ENCODE measurements at places on chromosomes 6 and 20. TPM values are rescaled to one million over a fixed set of nuclear protein-coding genes. Genes with fewer than 3 reads are reported as not detected.
A peak's percentile ranks its signal among the peaks of the same experiment; 100 is the strongest.

DNA sequence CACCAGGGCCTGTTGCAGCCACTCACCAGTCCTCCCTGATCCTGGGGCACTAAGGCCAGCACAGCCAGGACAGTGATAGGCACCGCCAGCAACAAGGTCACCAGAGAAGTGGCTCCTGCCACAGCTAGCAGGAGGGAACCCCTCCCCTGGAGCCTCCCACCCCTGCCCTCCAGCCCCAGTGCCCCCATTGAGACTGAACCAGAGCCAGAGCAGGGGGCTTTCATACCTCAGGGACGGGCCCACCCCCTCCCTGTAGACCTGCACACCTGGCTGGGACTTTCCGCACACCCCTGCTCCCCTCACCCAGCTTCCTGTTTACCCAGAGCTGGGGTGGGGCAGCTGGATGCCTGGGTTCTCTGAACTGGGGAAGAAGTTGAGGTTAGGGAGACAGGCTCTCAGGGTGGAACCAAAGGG, at the start of gene LTB:
LTB (minus strand) TSS at position 195 of the 414 bp plus-strand sequence; CDS start at position 188, 7 bp downstream.
- no peak for DNase-seq

The BNIP5 gene
- not detected for total RNA-seq

DNA sequence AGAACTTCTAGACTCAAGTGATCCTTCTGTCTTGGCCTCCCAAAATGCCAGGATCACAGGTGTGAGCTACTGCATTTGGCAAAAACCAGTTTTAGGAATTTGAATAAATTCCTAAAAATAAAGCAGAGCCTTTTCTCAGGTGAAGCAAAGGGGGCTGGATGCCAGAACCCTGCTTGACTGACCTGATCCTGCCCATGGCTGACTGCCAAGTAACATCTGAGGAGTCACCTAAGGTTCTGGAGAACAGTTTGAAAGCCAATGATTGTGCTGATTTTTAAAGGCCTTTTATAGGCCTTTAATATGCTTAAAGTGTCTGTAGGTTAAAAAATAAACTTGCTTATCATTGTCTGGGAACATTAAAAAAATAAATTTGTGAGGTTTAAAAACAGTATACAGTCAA, 14.1 kb upstream of the ZSCAN12 start:
- DNase-seq = no peak

The MCCD1 gene
- not detected for total RNA-seq

- no peak for DNase-seq
These were observed 25.5 kb downstream of the AMD1 start for GRCh38 chr6:110900028-110900598.

DNA sequence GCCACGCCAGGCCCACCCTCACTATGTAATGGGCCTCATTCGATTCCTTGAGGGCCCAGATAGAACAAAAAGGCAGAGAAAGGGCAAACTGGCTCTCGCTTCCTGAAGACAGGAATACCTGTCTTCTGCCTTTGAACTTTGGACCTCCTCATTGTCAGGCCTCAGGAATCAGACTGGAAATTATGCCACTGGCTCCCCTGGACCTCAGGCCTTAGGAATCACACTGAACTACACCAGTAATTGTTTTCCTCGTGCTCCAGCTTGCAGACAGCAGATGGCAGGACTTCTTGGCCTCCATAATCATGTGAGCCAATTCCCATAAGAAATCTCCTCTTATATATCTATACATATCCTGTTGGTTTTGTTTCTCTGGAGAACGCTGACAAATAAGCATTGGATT, 258.6 kb upstream of the KCNG1 start:
- DNase-seq = no peak

GRCh38 chr20:38649275-38649891, 47.8 kb downstream of the ARHGAP40 start:
- DNase-seq = no peak

GRCh38 chr6:79544939-79545450, 7.8 kb upstream of the LCA5 start:
- DNase-seq = peak; percentile 24

The SIRPA gene
- 2.3 TPM for total RNA-seq

GRCh38 chr6:138272533-138273315, 54.4 kb upstream of the PBOV1 start:
- DNase-seq = no peak

GRCh38 chr6:140537211-140537610, 1162.8 kb upstream of the CITED2 start:
- no peak for DNase-seq

Measured in natural killer cell (primary cell).